ENCODE measurements at places on chromosomes 5 and 9.

- DNase-seq, result no peak
Measured at GRCh38 chr5:163815240-163815791, 309.9 kb downstream of the MAT2B start.

DNA sequence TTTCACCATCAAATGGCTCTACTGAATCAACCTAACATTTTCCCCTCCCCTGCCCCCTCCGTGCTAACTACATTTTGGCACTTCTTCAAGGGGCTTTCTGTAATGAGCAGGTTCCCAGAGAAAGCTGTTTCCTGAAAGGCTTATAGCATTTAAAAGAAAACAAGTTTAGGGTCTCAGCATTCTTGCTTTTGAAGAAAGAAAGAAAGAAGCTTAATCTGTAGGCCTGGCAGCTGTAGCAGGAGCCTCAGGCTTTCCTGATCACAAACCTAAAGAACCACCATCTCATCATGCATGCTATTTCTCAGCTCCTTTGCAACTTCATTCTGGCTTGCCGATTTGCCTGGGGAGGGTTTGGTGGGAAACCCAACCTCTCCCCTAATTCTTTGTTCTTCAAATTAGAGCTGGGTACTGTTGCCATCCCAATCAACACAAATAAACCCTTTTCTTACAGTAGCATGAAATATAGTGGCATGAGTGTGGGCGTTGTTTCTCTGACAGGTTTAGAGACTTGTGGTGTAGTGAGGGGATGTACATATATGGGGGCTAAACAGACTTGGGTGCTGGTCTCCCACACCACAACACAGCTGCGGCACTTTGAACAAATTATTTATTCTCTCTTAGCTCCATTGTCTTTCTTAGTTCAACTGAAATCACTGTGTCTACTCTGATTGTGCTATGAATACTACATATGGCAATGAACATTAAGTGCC, 160.5 kb upstream of the TNC start:
- DNase-seq, result no peak

DNA sequence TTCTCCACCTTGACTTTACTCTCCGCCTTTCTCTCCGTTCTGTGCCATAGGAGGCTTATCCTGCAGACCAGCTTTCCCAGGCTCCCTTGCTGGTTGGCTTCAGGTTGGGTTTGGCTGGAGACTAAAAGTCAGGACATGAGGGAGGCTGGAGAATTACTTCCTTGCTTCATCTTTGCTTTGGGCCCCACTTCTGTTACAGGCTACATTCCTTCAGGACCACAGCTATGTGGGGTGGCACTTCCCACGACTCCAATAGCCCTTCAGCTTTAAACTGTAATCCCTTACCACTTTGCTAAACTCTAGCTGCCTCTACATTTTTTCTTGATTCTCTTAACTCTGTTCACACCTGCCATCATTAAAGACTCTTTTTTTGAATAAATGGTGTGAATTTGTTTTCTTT, 186.7 kb upstream of the NR4A3 start:
- DNase-seq, result no peak

GRCh38 chr5:150350524-150351344, 6.8 kb upstream of the TCOF1 start:
- DNase-seq, result peak; percentile 84

DNA sequence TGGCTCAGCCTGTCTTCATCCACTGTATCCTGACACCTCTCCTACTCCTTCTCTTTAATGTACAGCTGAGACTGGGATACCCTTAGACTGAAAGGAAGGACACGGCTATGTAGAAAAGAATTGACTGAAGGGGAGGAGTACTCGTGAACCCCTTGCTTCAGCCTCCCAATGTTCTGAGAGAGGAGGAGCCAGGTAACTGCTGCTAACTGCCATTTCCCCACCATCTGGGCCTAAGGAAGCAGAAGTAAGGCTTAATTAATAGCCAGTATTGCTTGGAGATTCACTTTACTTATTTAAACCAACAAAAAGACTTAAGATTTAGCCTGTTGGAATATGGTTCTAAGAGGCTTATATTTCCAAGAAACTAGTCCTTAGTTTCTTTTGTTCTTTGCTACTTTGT, 18.8 kb upstream of the RGS3 start:
- no peak for DNase-seq

DNA sequence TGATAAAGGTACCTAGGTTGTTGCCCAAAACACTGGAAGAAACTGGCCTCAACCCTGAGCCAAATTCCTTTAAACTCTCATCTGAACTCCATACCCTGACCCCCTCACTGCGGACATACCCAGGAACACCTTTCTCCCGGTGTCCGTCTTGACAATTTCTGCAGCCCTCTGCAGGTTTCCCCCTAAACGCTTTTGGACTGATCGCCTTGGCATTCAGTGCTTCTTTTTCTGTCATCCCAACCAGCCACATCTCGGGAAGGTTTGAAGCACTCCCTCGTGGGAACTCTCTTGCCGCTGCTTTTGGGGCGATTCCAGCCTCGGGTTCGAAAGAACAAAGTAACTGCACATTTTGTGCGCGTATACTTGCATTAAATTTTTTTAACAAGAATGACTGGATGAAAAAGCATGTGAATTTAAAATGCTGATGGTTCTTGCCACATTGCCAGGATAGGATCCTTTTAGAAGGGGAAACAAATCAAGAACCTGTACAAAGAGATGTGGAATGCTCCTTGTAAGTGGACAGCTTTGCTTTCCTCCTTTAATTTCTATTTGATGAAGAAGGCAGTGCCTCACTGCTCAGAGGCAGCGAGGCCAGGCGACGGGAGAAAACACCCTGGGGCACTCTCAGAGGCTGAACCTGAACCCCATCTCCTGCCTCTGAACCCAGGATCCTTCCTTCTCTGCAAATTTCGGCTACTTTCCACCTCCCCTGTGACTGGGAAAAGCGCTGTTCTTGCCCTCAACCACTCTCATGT, 615 bp downstream of the PSMD5 start:
- no peak for DNase-seq

- DNase-seq, result no peak
Measured at GRCh38 chr5:135232958-135233357, 166.1 kb downstream of the MACROH2A1 start.

GRCh38 chr9:8331507-8332330, 532.1 kb upstream of the DMAC1 start:
- DNase-seq, result no peak

- no peak for DNase-seq
Measured at GRCh38 chr9:15824310-15824709, 271.5 kb downstream of the CCDC171 start.

- no peak for DNase-seq
Measured at GRCh38 chr9:19583890-19584289, 175.1 kb downstream of the ACER2 start.

DNA sequence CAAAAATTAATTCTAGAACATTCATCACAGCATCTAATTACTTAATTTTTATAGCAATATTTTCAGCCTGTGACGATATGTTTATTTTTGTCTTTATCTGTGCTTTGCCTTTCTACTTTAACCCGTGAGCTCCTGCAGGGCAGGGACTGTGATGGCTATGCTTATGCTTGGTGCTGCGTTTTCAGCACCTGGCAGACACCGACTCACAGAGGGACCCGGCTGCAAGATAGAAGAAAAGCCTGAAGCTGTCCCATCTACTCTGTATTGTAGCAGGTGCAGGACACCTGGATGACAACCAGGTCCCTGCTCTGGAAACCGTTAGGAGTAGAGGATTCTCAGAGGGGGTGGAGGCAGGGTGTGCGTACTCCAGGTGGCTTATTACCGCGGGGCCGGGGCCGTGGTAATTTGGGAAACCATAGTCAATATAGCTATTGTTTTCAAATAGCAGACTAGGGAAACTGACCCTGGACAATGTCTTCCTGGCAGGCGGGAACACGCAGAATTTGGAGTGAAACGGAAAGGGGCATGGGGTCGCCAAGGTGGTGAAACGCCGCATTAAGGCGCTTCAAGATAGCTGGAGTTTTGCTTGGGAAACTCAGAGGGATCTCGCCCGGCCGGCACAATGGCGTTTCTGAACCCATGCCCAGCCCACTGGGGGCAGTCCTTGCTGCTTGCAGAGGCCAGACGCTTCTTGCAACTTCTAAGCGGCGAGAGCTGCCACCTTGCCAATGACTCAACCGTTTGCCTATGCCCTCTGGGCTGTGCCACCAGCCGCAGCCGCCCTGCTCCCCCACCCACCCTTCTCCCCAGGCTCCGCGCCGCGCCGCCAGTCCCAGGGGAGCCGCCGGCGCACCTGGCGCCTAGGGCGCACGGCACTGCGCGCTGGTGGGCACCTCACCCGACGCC, 140.1 kb upstream of the PALM2AKAP2 start:
- peak; percentile 50 for DNase-seq

GRCh38 chr9:36471359-36471758, 71.3 kb upstream of the RNF38 start:
- no peak for DNase-seq

GRCh38 chr9:37650299-37650872, 368 bp upstream of the FRMPD1 start:
- DNase-seq, result no peak

GRCh38 chr5:88878976-88879375, 4.0 kb downstream of the MEF2C start:
- no peak for DNase-seq

DNA sequence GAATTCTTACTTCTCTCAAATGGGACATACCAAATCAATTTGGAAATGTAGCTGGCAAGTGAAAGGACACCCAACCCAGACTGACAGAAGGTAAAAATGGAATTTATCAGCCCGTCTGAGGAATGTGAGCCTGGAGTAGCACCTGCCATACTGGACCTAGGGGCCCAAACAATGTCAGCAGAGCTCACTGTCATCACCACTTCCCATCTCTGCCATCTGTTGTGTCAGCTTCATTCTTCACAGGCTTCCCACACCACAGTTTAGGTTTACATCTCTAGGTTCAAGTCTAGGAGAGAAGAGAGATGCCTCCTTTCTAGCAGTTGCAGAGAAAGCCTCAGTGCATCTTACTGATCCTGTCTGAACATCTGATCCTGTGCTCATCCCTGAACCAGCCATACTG, 222.4 kb downstream of the DOCK8 start:
- DNase-seq, result no peak

GRCh38 chr9:132157347-132158116, 4.3 kb upstream of the NTNG2 start:
- DNase-seq, result no peak

Measured in Calu3 (cell line).